Endothelial cell of umbilical vein (primary cell): ENCODE measurements at places on chromosomes 6 and 20. TPM values are rescaled to one million over a fixed set of nuclear protein-coding genes. Genes with fewer than 3 reads are reported as not detected.
A peak's percentile ranks its signal among the peaks of the same experiment; 100 is the strongest.

Gene SLC22A2
- total RNA-seq = not detected in 2 replicates

GRCh38 chr6:113564371-113565171, 292.6 kb upstream of the MARCKS start:
- no peak overlapping the region for H3K27ac ChIP-seq
- H3K27me3 ChIP-seq = no peaks in the 10 kb centered on the region
- H3K36me3 ChIP-seq = no peaks in the 10 kb centered on the region
- peaks cover 21% of the 10 kb centered on the region for H3K4me1 ChIP-seq

GRCh38 chr6:112563368-112563767, 216.2 kb downstream of the RFPL4B start:
- H3K27me3 ChIP-seq = no peaks in the 10 kb centered on the region
- H3K36me3 ChIP-seq = no peaks in the 10 kb centered on the region
- H3K27ac ChIP-seq = no peak overlapping the region
- H3K4me3 ChIP-seq = no peak overlapping the region
- no peaks in the 10 kb centered on the region for H3K4me1 ChIP-seq

DNA sequence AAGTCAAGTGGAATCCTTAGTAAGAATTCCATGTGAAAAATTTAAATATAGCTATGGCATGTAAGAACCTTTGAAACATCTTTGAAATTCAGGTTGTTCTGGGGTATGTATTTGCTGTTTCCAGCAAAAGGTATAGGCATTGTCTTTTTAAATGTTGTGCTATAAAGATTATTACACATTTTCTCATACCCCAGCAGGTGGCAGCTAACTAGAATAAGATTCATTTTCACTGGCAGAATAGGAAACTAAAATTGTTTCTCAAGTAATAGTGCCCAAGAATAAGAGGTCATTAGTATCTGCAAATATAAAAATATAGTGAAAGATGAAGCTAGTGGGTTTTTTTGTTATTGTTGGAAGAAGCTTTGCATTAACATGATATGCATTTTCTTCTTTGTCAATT, 1.8 kb downstream of the GRIK2 start:
- no peak overlapping the region for H3K4me3 ChIP-seq
- no peaks in the 10 kb centered on the region for H3K4me1 ChIP-seq
- H3K27me3 ChIP-seq = peaks cover 39% of the 10 kb centered on the region
- no peaks in the 10 kb centered on the region for H3K36me3 ChIP-seq

- no peak overlapping the region for H3K4me3 ChIP-seq
- H3K4me1 ChIP-seq = no peaks in the 10 kb centered on the region
- no peaks in the 10 kb centered on the region for H3K36me3 ChIP-seq
- H3K27me3 ChIP-seq = peaks cover 7% of the 10 kb centered on the region
- no peak overlapping the region for H3K27ac ChIP-seq
Measured at GRCh38 chr20:3067139-3068014, 4.0 kb upstream of the OXT start.

DNA sequence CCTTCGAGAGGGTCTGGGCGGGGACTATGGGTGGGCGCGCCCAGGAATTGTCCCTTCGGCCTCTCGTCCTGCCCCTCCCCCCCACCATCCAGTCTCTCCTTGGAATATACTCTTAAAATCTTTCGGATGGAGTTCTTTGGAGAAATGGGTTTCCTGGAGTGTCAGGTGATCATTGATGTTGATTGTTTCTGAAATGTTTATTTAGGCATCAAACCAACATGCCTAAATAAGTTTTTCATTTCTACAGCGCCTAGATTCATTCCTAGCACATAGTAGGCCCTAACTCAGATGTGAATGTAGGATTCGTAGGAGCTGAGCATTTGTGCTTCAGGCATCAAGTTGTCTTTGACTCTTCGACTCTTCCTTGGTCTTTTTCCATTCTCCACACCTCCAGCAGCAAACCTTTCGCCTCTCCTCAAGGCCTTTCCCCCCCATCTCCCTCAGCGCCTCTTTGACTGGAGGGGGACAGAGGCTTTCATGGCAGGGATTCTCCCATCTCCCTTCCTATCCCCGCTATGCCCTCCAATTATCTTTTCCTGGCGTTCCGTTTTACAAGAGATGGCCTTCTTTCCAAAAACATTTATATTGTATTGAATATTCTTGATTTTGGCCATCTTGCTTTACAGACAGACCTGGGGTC, 610 bp downstream of the CASP8AP2 start:
- peaks cover 10% of the 10 kb centered on the region for H3K4me1 ChIP-seq
- H3K36me3 ChIP-seq = peaks cover 7% of the 10 kb centered on the region
- no peak for DNase-seq
- peak overlapping the region; percentile 26 for H3K27ac ChIP-seq

GRCh38 chr20:48148916-48149672, 363.8 kb upstream of the SULF2 start:
- H3K4me1 ChIP-seq = no peaks in the 10 kb centered on the region
- no peak overlapping the region for H3K4me3 ChIP-seq
- no peaks in the 10 kb centered on the region for H3K36me3 ChIP-seq
- no peaks in the 10 kb centered on the region for H3K27me3 ChIP-seq
- no peak overlapping the region for H3K27ac ChIP-seq

Gene TSHZ2
- not detected in 2 replicates for total RNA-seq
